ENCODE measurements at places on chromosomes 4 and X.

DNA sequence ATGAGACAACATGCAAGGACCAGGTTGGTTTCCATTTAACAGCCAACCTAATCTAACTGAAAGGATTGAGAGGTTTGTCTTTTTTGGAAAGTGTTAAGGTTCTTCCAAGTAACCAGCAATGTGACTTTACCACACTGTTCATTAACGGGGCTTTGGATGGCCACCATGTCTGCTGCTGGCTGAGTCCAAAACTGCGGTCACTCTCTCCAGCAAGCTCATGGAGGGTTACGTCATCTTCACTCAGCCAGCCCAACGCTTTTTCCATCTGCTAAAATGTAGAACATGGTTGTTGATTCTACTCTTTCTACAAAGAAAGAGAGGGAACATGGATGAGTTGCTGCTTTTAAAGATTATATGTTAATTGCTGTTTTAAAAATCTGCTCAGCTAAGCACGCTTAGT lies 11.0 kb downstream of the PKD2 start:
- peak; percentile 70 for DNase-seq

GRCh38 chr4:23458054-23458453 lies 431.8 kb downstream of the PPARGC1A start:
- DNase-seq, result no peak

DNA sequence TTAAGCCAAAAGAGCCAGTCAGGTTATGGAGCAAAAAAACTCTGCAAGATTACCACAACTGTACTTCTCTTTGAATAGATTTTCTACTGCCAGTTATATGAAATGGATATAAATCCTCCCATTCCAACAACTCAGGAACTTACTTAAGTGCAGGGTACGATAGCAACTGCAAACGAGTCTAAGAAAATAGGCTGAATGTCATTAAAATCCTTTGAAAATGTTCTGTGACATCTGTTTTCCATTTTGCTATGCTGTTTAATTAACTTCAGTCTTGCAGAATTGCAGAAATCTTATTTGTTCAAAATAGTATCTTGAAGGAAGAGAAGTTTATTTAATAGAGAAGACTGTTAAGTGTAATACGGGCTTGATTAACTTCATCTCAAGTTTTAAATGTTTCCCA lies 243.8 kb downstream of the PALLD start:
- DNase-seq, result no peak

- peak; percentile 40 for DNase-seq
Measured at GRCh38 chr4:2395038-2395437, 23.4 kb downstream of the ZFYVE28 start.

DNA sequence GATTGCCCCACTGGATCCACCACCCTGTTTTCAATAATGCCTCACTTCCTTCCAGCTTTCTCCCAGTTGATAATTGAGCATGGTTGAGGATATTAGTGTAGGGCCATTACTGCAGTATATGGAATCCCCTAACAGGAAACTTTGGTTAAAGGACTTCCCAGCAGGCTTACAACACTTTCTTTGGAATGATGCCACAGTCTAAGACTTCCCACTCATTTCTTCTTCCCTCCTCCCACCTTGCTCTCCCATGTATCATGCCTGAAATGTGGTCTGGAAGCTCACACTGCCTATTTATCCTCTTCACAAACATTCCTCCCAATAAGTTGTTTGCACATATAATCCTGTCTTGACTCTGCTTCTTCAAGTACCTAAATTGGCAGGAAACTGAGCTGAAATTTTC lies 863.3 kb downstream of the CENPC start:
- no peak for DNase-seq

DNA sequence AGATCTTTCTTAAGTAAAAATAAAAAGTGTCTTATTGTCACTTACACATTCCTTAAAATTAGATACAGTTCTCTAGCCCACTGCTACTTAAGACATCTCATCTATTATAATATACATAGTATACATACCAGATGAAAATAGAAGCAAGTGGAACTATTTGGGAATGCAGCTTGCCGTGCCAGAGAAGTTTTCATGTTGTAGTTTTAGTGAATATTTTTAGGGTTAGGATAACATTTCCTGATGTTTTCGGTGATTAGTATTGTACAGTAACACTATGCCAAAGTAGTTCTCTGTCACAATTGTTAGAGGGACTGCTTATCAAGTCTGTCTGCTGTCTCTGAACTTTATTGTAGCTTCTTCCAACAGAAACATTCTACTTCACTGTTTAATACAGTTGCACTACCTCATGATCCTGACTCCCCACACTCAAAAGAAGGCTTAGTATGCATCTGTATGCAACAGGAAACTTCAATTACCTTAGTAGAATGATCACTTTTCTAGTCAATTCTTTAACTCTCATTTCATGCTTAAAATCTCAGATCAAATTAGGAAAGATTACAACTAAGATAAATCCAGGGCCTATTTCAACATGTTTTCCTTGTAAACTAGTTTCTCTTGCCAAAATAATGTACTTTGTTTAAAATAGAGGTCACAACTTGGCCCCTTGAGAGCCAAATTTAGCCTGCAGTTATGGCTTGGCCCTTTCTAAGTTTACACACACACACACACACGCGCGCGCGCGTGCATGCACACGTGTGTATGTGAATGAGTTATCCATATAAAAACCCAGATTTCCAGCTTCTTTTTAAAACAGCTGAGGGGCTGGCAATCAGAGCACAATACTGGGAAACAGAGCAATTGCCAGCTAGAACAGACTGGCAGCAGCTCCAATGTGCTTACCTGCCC lies 42.3 kb upstream of the SRPX start:
- no peak for DNase-seq
